ENCODE measurements at places on chromosomes 5 and 9.

- no peak for DNase-seq
Observed at GRCh38 chr5:122368510-122369251, 56.6 kb downstream of the SNCAIP start.

DNA sequence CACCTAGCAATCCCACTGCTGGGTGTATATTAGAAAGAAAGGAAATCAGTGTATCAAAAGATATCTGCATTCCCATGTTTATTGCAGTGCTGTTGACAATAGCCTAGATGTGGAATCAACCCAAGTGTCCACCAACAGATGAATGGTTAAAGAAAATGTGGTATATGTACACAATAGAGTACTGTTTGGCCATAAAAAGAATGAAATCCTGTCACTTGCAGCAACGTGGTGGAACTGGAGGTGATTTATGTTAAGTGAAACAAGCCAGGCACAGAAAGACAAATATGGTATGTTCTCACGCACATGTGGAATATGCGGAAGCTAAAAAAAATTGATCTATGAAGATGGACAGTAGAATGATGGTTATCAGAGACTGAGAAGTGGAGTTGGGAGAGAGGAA is 221.6 kb upstream of the DAP start:
- no peak for DNase-seq

DNA sequence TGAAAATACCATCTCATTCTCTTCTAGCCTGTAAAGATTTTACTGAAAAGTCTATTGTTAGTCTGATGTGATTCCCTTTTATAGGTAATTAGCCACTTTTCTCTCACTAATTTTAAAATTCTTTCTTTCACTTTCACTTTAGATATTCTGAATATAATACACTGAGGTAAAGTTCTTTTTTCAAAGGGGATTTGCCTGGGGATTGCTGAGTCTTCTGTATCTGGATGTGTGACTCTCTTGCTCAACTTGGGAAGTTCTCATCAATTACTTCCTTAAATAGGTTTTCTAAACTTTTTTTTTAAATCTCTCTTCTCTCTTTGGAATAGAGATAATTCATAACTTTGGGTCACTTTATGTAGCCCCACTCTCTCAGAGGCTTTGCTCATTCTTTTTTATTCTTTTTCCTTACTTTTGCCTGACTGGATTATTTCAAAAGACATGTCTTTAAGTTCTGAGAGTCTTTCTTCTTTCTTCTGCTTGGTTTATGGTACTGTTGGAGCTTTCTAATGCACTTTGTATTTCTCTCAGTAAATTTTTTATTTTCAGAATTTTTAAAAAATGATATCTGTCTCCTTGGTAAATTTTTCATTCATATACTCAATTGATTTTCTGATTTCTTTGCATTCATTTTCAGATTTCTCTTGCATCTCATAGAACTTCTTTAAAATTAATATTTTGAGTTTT is 55.9 kb upstream of the IL12B start:
- no peak for DNase-seq

DNA sequence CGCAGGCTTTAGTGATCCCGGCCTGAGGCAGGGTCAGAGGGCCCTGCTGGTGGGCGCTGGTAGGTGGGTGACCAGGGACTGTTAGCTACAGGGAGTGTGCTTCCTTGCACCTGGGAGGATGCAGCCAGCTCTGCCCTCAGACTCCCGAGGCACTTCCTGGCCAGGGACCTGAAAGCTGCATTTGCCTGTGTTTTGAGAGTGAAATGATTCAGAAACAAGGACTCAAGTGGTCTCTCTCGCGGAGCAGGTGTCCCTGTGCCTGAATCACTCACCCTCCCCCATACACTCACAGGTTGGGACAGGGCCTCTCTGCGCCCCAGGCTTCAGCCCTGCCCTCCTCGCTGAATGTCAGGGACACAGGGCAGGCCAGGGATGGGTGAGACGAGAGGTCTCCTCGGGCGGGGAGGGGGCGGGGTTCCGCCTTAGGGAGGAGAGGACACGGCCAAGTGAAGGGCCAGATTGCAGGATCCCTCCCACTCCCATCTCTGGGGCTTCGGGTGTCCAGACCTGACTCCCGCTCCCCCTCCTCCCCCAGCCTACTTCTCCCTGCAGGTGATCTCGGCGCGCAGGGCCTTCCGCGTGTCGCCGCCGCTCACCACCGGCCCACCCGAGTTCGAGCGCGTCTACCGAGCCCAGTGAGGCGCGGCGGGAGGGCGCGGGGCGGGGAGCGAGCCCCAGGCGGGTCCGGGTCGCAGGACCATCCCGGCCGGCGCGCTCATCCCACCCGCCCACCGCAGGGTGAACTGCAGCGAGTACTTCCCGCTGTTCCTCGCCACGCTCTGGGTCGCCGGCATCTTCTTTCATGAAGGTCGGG is 1.5 kb downstream of the LTC4S start:
- DNase-seq, result peak; percentile 56

- no peak for DNase-seq
Observed at GRCh38 chr5:5042806-5043205, 97.3 kb upstream of the ADAMTS16 start.

DNA sequence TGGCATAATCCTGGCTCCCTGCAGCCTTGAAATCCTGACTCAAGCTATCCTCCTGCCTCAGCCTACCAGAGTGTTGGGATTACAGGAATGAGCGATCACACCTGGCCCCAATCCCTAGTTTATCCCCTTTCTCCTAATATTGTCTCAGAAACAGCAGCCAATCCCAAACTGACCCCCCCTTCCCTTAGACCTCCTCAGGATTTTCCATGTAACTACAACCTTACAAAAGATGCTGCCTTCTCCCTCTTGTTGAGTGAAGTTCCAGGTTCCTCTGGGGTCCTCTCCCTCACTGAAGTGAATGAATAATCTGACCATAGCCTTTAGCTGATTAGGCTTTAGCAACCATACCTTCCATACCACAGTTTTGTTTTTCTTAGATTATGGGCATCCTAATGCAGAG is 25.9 kb upstream of the MSANTD3 start:
- no peak for DNase-seq

- DNase-seq, result peak; percentile 75
Observed at GRCh38 chr9:95515272-95516113, 1.3 kb downstream of the PTCH1 start.

GRCh38 chr5:115458003-115458409 is 86.6 kb downstream of the FEM1C start:
- DNase-seq, result no peak
